CD4-positive, CD25-positive, alpha-beta regulatory T cell (primary cell): ENCODE measurements at places on chromosomes 7 and 10. TPM values are rescaled to one million over a fixed set of nuclear protein-coding genes. Genes with fewer than 3 reads are reported as not detected.
A peak's percentile ranks its signal among the peaks of the same experiment; 100 is the strongest.

- no peak for DNase-seq
Measured at GRCh38 chr10:88763441-88763840, 3.6 kb downstream of the LIPN start.

DNA sequence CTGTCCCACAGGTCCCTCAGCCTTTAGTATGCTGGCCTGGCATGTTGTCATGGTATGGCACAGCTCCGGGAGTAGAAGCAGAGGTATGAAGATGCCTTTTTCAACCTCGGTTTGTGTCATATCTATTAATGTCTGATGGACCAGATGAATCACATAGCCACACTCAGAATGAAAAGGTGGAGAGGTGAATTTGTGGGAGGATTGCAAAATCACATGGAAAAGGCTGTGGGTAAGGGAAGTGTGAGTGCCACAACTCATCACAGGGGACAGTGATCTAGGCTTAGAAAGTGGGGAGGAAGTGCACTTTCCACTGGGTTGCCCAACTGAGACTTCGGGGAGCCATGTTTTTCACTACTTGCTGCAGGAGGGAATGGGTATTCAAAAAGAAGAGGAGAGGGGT is 190.7 kb downstream of the WDR11 start:
- DNase-seq, result no peak

DNA sequence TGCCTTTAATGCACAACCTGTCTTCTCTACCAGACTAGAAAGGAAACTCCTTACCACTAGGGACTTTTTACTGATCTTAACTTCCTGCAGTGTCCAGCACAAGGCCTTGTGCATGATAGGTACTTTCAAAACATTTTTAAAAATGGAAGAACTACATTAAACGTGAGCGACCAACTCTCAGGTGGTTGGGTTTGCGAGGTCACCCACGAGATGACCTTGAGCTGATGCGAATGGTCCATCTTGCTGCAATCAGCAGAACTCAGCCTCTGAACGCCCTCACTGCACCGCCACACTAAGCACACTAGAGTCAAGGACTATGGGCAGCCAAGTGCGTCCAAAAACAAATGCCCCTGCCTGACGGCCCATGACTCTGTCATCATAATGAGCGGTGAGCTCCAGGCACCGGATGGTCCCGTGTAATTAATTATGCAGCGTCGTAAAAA is 34.9 kb upstream of the PTF1A start:
- DNase-seq, result no peak

GRCh38 chr10:122245897-122246296 is 25.2 kb upstream of the BTBD16 start:
- DNase-seq, result no peak

Gene ANXA8
- not detected for total RNA-seq

DNA sequence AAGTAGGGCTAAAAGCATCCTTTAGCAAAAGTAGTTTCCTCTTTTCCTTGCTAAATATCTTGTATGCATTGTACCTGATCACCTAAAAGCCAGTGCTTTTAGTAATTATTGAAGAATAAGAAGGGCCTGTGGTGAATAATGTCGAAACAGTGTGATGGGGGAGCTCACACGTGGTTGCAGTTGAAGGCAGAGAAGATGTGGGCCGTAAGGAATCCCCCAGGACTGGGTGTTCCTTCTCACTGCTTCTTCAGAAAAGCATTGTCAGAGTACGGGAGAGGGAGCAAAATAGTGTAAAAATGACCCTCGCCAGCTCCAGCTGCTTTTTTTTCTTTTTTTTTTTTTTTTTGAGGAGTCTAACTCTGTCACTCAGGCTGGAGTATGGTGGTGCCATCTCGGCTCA is 201.1 kb downstream of the NSUN6 start:
- DNase-seq, result no peak

GRCh38 chr7:45155941-45156340 is 1.6 kb upstream of the RAMP3 start:
- no peak for DNase-seq

Gene HABP2
- not detected for total RNA-seq

- DNase-seq, result no peak
Measured at GRCh38 chr7:154844499-154844898, 158.4 kb downstream of the PAXIP1 start.

Gene VSIR
- total RNA-seq, result 167 TPM

GRCh38 chr10:60267802-60268201 is 121.9 kb downstream of the ANK3 start:
- DNase-seq, result no peak

Gene SGCE
- 1.5 TPM for total RNA-seq

Gene EPO
- not detected for total RNA-seq

GRCh38 chr10:69327463-69328379 is 49.4 kb downstream of the HK1 start:
- peak; percentile 17 for DNase-seq

- DNase-seq, result no peak
Measured at GRCh38 chr10:95920798-95921426, 13.1 kb downstream of the CC2D2B start.

DNA sequence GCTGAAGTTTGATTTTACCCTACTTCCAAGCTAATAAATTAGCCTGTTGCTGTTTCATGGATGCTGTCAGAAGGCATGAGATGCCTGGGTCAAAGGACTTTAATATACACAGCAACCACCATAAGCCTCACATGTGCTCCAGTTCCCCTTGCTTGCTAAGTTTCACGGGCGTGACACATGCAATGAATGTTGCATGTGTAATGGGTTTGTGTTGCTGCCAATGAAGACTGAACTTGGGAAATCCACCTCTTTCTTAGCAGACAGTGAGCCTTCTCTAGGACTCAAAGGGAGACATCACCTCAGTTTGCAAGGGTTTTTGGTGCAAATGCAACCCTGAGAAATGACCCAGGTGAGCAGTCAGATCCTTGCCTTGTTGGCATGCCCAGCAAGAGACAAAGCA is 505.5 kb upstream of the PODXL start:
- DNase-seq, result no peak

DNA sequence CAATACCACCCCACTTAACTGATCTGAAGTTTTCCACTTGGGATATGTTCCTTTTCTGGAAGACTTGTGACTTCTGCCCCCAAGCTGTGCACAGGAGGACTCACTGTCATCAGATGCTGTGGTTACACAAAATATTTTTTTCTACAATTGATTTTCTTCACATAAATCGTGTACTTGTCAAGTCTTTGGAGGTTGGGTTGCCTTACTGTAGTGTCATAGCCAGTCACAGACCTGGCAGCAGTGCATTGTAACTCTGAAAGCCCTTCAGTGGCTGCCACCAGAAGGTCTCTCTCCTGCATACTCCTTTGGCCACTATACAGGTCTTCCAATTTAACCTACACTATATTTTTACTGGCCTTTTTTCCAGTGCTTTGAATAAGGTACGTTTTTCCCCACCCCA is 73.2 kb downstream of the SDK1 start:
- no peak for DNase-seq

DNA sequence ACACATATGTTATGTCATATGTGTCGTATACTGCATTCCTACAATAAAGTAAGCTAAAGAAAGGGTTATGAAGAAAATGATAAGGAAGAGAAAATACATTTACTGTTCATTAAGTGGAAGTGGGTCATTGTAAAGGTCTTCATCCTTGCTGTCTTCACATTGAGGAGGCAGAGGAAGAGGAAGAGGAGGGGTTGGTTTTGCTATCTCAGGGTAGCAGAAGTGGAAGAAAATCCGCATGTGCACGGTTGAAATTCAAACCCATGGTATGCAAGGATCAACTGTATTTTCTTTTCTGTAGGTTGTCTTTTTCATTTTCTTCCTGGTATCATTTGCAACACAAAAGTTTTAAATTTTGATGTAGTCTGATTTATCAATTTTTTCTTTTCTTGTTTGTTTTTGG is 6.3 kb downstream of the PLEKHA8 start:
- DNase-seq, result no peak

- DNase-seq, result no peak
Measured at GRCh38 chr10:22805304-22805703, 90.9 kb upstream of the PIP4K2A start.

Gene CCNY
- 58.3 TPM for total RNA-seq
